Activated T-cell treated with anti-CD3 and anti-CD28 coated beads for 48 hours (primary cell): ENCODE measurements at places on chromosomes 13 and 19.

DNA sequence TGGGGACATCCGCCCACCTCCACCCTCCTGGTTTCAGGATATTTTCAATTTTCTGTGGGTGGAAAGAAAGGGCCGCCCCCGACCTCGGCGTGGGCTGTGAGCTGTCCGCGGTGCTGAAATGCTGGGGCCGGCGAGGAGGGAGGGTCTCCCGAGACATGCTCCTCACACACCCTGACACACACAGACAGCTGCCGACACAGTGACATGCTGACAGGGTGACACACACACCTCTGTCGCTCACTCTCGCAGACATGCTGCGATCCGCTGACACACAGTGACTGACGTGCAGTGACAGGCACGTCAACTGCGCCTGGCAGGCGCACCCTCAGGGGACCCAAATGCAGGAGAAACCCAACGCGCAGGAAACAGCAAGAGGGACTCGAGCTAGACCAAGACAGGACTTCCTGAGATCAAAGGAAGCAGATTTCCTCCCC is 25.1 kb upstream of the MEIS3 start:
- no peak for DNase-seq

DNA sequence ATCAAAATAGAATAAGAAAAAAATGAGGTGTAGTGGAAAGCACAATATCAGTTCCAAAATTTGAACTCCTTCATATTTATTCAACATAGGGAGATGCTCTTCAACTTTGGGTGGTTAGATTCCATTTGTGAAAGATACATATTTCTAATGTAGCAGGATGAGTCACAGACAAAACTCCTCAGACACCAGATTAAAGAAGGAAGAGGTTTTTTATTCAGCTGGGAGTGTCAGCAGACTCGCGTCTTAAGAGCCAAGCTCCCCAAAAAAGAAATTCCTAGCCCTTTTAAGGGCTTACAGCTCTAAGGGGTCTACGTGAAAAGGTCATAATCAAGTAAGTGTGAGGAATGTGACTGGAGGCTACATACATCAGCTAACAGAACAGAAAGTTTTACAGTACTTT is 6.8 kb upstream of the ZNF765 start:
- DNase-seq: no peak

- no peak for DNase-seq
Measured at GRCh38 chr19:50460161-50460765, 16.0 kb upstream of the EMC10 start.

- DNase-seq: no peak
Measured at GRCh38 chr13:109885235-109885634, 98.9 kb upstream of the IRS2 start.
